Bone marrow (tissue), 2 donors: ENCODE measurements at places on chromosomes 4 and X.

DNA sequence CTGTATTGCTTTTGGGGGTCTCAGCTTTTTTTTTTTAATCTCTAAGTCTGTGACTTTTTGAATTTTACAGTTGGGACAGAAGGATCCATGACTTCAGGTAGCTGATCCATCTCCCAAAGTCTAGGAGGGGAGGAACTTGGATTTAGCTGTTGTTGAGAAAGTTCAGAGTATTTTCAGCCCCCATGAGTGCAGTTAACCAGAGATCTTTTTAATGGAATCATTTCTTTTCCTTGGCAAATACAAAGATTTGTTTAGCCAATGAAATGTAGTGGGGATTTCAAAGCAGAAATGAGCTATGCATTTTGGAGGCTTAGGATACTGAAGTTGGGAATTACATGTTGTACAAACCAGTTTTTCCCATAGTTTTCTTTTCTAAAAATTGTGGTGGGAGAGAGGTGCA is 18.1 kb downstream of the FNIP2 start:
- DNase-seq, result no peak

DNA sequence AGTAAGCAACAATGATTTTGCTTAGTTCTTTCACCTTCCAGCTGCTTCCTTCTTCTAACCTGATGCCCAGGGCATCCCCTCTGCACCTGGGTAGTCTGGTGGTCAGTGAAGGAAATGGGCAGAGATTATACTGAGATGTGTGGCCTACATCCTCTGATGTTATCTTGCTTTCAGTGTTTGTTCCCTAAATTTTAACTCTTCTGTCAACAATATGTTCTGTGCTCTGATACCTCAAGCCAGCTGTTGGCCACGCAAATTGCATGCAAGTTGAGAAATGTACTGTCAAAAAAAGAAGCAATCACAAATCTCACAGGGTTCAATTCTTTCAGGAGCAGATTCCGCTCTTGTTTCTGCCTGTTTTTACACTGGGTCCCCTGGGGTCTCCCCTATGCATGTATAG is 73.8 kb downstream of the FBXW7 start:
- DNase-seq, result no peak

DNA sequence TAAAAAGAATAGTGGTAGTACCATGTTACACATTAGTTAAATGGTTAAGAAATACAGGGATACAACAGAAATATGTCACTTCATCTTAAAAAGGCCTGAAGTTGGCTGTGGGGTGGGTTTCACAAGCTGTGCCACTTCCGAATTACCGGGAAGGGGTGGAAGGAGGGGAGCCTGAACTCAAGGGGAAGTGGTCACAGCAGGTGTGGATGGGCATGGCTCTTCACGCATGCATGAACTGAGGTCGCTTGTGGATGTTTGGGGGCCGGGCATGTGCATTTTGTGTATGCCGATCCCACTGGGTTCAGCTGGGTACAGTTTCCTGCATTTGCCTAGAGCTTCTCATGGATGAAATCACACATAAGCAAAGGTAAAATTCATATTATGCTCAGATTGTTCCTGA is 64.9 kb downstream of the CLCN4 start:
- DNase-seq, result no peak

GRCh38 chrX:39267176-39267575 is 465.9 kb downstream of the MID1IP1 start:
- no peak for DNase-seq

DNA sequence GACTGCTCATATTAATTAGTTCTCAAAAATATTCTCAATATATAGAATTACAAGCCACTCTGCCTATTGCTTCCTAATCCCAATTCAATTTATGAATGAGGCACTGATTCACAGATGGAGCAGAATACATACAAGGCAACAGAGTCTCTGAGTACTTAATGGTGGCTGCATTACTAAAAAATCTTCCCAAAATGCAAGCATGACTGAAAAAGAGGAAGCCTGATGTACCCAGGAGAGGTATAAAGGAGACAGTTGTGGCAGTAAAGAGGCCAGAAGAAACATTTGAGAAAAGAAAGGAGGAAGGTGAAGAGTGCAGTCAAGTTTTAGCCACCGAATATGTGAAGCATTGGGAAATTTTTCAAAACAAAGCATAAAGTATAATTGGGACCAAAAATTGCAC is 163.2 kb upstream of the INTU start:
- DNase-seq, result no peak
